ENCODE measurements at places on chromosomes 12 and 14.

- no peak for DNase-seq
Observed at GRCh38 chr14:76975051-76975450, 53.5 kb downstream of the IRF2BPL start.

GRCh38 chr14:96683562-96684289 is 113.5 kb upstream of the VRK1 start:
- peak; percentile 3 for DNase-seq

- DNase-seq = peak; percentile 80
Observed at GRCh38 chr12:95083938-95084337, 10.5 kb upstream of the NR2C1 start.

DNA sequence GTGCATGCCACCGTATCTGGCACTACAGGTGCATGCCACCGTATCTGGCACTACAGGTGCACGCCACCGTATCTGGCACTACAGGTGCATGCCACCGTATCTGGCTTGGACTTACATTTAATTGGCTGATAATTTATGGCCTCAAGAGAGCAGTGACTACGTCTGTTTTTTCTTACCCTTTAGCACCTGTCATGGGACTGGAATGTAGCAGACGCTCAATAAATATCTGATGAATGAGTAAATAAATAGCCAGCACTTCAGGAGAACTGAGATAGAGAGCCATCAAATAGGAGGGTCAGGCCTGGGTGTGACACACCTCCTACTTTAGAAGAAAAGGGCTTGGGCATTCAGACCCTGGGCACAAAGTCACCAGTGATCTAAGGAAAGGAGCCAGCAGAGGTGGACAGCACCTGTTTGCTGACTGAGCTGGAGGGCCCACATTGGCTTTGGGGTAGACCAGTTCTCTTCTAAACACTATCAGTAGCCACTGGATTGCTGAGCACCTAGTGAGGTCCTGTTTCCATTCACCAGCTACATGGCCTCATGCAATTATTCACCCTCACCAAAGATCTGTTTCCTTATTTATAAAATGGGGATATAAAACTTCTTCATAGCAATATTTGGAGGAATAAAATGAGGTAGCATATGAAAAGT is 50.1 kb downstream of the RFX4 start:
- peak; percentile 71 for DNase-seq

- peak; percentile 28 for DNase-seq
Observed at GRCh38 chr12:75870878-75871277, 160.7 kb downstream of the PHLDA1 start.

DNA sequence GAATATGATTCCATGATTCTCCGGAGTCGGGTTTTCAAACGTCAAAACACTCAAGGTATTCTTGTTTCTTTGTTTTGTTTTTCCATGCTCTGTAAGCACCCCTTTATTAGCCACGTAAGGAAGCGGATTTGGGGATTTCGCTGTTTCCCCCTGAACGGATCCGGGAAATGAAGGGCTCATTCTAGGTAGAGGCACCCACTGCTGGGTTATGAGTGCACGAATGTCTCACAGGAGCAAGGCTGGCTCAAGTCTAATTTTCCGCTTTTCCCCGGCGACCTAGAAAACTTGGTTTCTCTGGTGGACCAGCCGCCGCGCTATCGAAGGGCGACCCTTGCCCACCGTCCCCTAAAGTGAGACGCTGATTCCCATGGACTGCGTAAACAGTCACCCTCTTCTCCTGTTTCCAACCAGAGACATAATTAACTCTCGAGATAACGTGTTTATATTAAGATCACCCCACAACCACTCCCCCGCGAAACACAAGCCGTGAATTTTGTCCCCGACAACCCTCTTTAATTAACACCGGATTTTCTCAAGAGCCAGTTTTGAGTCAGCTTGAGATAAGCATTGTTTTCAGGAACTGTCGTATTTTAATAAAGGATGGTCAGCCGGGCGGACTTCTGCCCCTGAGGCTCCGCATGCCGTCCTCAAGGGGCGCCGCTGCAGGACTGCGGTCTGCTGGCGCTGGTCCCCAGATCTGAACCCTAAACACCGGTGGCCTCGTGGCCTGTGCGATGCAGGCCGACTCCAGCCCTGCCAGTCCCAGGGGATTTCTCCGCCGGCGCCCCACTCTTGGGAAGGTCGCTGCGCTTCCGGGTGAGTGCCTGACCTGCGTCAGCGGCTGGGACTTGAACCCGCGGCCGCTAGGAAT is 515 bp upstream of the ABCC9 start:
- peak; percentile 60 for DNase-seq

- peak; percentile 70 for DNase-seq
Observed at GRCh38 chr12:42213023-42213422, 25.0 kb downstream of the YAF2 start.

GRCh38 chr14:71594821-71595220 is 337.4 kb upstream of the RGS6 start:
- no peak for DNase-seq

- DNase-seq = peak; percentile 15
Observed at GRCh38 chr14:59632381-59632780, 55.8 kb upstream of the CCDC175 start.

DNA sequence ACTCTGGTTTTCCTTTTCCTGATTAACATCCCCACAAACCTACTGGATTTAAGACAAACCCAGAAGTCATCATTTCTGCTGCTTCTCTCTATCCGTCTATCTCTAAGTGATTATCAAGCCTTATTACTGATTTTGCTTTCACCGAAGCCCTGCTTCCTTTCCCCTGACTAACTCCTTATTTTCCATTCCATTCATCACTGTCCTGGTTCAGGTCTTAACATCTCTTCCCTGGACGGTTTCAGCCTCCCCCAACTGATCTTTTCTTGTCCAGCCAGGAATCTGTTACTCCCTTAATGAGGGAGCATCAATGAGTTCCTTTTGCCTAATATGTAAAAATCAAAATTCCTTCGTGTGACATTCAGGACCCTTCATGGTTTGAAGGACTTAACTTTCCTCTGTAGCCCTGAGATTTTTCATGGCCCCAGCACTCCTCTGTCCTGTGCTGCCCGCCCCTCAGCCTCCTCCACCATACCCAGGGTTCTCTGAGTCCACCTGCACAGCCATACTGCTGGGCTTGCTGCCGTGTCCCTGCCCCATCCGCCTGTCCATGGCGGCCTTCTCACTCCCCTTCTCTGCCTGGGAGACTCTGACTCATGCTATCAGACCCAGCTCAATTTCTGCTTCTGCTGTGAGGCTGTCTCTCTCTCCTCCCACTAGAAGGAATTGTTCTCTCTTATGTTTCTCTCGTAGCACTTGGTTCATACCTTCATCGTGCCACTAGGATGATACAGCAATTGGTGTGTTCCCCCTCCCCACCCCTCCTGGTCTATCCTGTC is 167.8 kb upstream of the HIF1A start:
- peak; percentile 88 for DNase-seq

DNA sequence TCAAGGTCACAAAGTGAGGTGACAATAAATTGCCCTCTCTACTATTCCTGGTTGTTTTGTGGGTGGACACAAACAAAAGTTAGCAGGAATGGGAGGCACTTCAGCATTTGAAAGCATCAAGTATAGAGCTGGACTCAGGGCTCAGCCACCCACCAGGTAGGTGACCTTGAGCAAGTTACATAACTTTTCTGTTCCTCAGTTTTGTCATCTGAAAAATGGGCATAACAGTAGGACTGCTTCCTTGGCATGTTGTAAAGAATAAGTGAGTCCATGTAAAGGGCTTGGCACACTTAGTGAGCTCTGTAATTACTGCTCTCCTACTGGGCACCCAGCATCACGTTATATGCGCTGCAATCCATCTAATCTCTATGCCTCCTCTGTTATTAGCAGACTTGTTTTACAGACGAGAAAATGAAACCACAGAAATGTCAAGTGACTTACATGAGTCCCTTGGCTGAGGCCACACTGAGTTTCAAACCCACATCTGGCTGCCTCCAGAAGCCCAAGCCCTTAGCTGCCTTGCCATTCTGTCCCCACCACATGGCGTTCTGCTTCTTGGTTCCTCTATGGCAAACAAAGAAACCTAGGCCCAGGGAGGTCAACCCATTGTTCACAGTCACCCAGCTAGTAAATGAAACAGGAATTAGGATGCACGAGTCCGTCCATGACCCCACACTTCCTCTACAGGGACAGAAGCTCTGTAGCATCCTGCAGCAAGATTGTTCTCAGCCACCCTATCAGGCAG is 63.2 kb upstream of the SLC24A4 start:
- DNase-seq = no peak

- peak; percentile 44 for DNase-seq
Observed at GRCh38 chr12:84874125-84874824, 38.3 kb downstream of the SLC6A15 start.

GRCh38 chr14:59360923-59361794 is 104.0 kb downstream of the GPR135 start:
- peak; percentile 59 for DNase-seq

GRCh38 chr14:91008759-91009409 is 51.6 kb downstream of the RPS6KA5 start:
- no peak for DNase-seq

GRCh38 chr12:20505056-20505455 is 136.7 kb downstream of the PDE3A start:
- DNase-seq = peak; percentile 65

DNA sequence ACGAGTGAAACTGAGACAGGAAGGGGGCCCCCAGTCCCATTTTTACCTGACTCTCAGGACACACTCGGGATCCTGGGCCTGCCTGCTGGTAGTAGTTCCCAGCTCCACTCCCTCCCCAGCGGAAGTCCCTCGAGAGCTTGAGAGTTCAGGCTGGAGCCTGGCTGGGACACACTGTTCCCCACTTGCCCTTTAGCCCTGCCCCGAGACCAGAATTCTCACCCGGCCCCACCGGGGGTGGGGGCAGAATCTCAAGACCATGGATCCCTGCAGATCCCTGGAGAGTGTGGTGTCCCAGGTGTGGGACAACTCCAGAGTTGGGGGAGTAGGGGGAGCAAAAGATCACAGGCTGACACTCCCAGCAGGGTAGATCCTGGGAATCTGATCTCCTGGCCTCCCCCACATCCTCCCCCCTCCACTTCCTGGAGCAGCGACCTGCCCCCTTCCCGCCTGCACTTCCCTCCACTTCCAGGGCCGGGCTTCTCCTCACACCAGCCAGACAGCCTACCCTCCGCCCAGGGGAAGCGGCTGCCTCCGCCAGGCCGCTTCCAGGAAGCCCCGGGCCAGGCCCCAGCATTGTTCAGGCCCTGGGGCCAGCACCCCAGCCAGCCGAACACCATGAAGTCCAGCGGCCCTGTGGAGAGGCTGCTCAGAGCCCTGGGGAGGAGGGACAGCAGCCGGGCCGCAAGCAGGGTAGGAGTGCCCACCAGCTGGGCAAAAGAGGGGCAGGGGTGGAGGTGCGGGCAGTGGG is at the start of gene TNS2:
Gene TNS2, plus strand, starts transcription at position 495 of the 748 bp plus-strand sequence. Its CDS starts 121 bp downstream, at position 616.
- DNase-seq = peak; percentile 76

- no peak for DNase-seq
Observed at GRCh38 chr12:501722-502447, 42.1 kb downstream of the B4GALNT3 start.

GRCh38 chr12:31732926-31733548 is 4.2 kb upstream of the AMN1 start:
- DNase-seq = peak; percentile 89

- DNase-seq = peak; percentile 96
Observed at GRCh38 chr12:131872154-131873051, 22.0 kb upstream of the ULK1 start.

GRCh38 chr14:69152181-69152901 is 578 bp downstream of the DCAF5 start:
- peak; percentile 42 for DNase-seq

DNA sequence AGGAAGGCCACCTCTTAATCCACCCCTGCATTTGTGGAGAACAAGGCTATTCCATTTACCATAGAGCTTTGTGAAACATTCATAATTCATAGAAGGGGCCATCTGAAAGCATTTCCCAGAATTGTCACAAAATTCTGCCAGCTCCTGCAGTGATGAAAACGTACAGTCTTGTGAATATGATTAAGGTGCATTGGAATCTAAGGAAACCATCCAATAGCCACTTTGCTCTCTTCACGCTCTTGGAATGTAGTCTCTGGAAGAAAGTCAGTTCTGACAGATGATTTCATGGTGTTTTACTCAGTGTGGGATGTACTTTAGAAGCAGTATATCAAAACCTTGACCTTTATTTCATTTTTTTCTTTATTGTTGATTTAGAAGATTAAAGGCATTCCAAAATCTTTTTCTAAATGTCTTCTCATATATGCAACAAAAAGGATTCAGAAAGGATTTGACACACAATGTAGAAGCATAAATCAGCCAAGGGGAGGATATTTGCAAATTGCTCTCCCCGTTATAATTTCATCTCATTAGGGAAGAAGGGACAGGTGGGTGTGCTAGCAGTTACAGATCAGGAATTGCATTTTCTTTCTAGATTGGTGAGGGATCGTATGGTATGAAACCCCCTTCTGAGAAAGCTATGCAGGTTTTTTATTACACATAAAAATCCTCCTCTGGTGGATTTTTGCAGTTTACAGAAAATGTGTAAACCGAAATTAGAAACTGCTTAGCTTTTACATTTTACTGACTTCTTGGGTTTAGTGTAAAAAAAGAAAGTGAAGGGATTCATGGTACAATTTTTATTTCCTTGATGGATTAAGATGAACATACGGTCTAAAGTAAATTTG is 390.2 kb downstream of the LRIG3 start:
- DNase-seq = peak; percentile 95

- DNase-seq = peak; percentile 86
Observed at GRCh38 chr14:95545515-95546168, 10.8 kb downstream of the GLRX5 start.

GRCh38 chr12:11026118-11026517 is 3.7 kb upstream of the TAS2R19 start:
- no peak for DNase-seq

GRCh38 chr14:102993523-102993922 is 63.8 kb downstream of the CDC42BPB start:
- peak; percentile 71 for DNase-seq

GRCh38 chr14:31926123-31926522 is 151.0 kb upstream of the ARHGAP5 start:
- peak; percentile 48 for DNase-seq

GRCh38 chr14:69052181-69052601 is 73.1 kb upstream of the ACTN1 start:
- DNase-seq = no peak

- no peak for DNase-seq
Observed at GRCh38 chr14:64209444-64210131, 84.6 kb downstream of the ESR2 start.

DNA sequence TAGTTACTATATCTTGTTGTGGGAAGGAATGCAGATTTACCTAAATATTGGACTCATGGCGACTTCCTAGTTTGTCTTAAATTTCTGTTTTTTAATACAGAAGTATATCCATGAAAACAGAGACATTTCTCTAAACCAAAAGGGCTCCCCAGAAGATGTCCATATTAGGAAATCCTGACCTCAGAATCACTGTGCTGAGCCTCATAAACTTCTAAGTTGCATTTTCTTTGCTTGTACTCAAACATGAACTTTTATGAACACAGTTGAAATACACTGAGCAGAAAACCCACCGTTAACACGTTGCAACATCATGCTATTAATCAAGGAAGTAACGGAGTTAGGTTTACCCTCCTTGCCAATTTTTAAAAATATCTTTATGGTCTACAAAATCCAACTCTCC is 42.9 kb upstream of the NR2C1 start:
- no peak for DNase-seq

GRCh38 chr12:60194678-60195077 is 598.8 kb downstream of the SLC16A7 start:
- DNase-seq = peak; percentile 76
